DMS79 (cell line): ENCODE measurements at places on chromosomes 7 and 10.

DNA sequence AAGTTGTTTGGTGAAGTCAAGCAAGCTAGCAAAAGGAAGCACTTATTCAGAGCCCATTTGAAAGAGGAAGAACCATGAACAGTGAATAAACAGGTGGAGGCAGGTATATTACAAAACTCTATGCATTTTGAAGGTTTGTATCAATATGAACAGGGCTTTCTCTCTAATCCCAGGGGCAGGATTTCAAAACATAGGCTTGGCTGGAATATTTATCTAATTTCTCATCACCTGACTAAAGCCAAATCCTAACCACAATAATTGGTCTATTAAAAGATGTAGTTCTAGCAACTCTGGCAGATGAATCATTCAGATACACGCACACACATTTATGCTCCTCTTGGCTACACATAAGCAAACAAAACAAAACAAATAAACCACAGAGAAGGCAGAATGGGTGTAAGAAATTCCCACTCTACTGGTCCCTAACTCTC, 554.4 kb downstream of the INHBA start:
- DNase-seq = no peak

DNA sequence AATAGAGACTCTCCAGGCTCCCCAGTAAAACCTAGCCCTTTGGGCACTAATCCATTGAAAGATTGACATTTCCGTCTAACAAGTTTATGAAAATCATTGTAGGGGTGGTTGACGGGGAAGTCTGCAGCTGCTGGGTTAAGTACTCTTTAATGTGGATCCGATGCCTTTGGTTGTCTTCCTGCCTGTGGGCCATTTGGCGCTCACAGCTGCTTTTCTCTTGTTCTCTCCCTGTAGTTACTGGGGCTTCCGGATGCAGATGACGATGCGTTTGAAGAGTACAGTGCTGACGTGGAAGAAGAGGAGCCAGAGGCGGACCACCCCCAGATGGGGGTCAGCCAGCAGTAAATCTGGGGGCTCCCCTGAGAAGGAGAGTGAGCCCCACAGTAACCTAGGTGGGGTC, 22.4 kb downstream of the MTURN start:
- DNase-seq = no peak

DNA sequence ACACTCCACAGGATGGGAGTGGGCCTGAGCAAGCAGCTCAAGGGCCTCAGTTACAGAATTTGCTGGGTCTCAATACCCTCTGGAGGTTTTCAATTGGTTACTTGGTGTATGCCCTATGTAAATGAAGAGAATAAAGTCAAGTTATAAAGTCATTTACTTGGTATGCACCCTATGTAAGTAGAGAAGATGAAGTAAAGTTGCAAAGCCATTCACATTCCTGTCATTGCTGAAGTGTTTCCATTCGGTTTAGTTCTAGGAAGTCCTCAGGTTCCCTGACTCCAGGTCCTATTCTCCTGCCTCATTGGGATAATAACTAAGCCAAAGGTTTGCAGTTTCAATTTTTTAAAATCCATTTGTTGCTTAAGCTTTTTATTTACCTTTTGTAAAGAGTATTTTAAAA, 272.6 kb upstream of the NPSR1 start:
- DNase-seq = no peak

DNA sequence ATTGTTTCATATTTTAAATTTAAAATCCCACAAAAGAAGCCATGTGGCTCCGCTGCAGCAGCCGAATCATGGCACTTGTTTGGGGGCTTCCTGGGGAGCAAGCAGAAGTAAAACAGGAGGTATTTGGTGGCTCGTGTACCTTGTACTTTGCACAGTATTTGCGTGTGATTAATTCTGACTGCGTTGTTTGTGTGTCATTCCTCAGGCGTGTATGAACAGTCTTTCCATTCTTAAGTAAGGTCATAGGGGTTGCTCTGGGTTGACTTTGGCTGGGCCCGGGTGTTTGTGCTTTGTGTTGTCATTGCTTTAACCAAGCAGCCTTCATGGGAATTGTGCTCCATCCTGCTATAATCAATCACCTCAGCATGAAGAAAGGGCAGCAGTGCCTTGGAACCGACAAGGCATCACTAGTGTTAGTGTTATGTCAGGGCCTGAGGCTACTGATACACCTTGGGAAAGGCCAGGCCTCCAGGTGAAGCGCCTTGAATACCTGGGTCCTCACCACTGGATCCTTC, 182.4 kb downstream of the ARHGAP21 start:
- no peak for DNase-seq

GRCh38 chr10:28060031-28060607, 61.2 kb upstream of the ODAD2 start:
- DNase-seq = no peak

- DNase-seq = no peak
These were observed 97.7 kb downstream of the SH3PXD2A start for GRCh38 chr10:103757531-103758293.

DNA sequence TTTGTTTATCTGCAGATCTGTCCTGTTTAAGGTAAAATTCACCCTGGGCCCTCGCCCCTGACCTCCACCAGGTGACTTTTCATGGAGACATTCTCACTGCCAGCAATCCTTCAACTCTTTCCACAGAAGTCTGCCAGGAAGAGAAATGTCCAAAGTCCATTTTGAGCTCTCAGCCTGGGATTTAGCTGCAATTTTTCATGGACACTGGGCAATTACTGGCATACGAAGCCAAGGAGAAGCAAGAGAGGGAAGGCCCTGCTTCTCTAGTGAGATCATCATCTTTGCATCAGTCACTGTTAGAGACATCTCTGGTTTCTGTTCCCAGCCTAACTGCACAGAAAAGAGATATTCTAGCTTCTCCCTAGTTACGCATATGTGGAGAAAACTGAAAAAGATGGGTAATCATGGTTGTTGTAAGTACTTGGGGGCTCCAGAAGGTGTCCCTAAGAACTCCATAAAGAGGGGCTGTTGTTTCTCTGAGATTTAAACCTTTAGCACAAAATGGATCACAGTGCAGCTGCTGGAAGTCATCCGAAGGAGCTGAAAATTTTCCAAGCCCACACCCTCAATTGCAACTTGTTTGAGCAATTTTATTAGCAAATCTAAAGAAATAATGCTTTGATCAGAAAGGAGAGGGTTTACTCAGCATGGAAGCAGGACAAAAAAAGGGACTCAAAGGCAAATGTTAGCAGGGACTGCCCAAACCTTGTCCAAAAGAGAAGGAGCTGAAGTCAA, 168.9 kb downstream of the SNX10 start:
- DNase-seq = no peak

GRCh38 chr7:101934618-101935017, 117.2 kb downstream of the CUX1 start:
- DNase-seq = no peak

DNA sequence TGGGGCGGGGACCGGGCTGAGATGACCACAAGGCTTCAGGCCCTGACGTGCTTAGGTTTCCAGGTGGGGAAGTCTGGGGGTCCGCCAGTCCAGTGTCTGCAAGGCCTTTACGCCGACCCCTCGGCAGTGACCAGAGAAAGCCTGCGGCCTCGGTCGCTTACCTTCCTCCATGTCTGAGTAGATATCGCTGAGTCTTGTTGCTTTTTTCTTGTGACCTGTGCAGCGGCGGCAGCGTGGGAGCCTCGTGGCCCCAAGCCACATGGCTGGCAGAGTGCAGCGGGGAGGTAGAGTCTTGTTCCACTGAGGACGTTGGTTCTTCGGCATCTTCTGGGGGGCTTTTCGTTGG, 329 bp downstream of the NOLC1 start:
- DNase-seq = no peak

DNA sequence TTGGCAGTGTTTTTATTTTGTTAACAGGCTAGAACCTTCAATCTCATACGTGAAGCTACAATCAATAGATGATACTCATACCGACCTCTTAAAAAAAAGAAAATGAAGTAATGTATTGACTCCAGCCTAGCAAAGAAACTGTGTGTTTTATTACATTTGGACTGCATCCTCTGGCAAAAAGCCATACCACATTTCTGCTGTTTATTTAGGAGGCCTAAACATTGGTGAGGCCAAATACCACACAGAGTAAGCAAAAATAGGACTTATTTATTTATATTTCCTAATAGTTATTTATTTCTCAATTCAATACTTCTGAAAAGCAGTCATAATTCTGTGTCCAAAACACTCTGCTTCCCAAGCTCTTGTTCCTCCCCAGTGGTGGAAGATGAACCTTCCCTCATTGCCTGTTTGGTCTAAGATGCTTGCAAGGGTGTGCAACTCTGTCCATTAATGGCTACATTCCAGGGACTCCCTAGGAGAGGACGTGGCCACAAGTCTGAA, 398.8 kb upstream of the KLF6 start:
- DNase-seq = no peak

DNA sequence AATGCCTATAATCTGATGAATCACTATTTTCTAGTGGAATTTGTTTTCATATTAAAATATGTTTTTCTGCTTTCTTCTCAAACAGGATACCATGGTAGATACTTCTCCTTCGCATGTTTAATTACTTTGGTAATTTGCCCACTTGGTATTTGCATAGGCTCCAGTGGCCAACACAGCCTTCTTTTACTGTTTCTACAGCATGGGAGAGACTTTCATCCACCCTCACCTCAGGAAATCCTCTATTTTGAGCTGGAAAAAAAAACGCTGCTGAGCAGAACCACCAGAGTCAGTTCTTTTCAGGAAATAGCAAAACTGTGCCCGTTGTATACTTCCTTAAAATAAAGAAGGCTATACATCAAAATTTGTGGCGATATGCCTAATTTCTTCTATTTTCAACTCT, 213.3 kb downstream of the MDFIC start:
- DNase-seq = no peak

GRCh38 chr7:39197831-39198230, 220.1 kb downstream of the POU6F2 start:
- no peak for DNase-seq
